Renal cortical epithelial cell (primary cell): ENCODE measurements at places on chromosomes 4 and X. TPM values are rescaled to one million over a fixed set of nuclear protein-coding genes. Genes with fewer than 3 reads are reported as not detected.

The PPP2R2C gene
- total RNA-seq = 0.20 and 2.6 TPM in 2 replicates

The SLC25A14 gene
- total RNA-seq = 4.9 and 12.0 TPM in 2 replicates

The SH3RF1 gene
- total RNA-seq = 10.2 and 12.7 TPM in 2 replicates

The CT55 gene
- not detected in 2 replicates for total RNA-seq

The FAM47C gene
- not detected in 2 replicates for total RNA-seq

The EXOC1L gene
- total RNA-seq = not detected in 2 replicates
